ENCODE measurements at places on chromosomes 13 and 19.

- DNase-seq = peak; percentile 68
These were observed 12.0 kb downstream of the ELF1 start for GRCh38 chr13:41006978-41007743.

- DNase-seq = no peak
These were observed 10.2 kb downstream of the ACTMAP start for GRCh38 chr19:40739871-40740703.

GRCh38 chr13:54029226-54029625, 1000.6 kb downstream of the OLFM4 start:
- DNase-seq = no peak

DNA sequence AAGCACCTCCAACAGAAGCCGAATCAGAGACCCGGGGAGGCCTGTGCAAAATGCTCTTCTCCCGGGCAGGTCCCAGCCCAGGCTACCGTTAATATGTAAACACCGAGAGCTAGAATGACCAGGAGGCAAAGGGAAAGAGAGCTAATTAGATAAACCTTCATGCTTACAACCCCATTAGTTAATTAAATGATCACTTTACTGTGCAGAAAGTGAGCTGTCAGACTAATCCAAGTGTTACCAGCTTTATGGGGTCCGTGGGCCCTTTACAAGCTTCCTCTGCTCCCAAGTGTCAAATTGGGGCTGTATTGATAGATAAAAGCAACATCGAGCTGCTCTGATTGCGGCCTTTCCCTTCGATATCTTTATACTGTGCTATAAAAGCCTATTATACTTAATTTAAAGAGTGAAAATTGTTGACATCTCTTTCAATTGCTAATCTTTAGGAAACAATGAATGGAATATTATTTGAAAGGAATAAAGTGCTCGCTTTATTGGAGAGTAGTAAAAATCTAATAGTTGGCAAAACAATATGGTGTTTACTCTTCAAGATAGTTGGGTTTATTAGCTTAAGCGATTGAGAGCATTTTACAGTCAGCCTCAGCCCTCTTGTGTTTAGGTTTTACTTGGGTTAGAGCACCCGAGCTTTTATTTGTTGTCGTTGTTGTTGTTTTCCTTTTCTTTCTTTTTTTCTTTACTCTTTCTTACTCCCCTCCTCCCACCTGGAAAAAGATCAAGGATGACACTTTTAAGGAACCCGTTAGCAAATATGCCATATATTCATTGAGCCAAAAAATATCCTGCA, 189.3 kb upstream of the GPR12 start:
- DNase-seq = no peak

DNA sequence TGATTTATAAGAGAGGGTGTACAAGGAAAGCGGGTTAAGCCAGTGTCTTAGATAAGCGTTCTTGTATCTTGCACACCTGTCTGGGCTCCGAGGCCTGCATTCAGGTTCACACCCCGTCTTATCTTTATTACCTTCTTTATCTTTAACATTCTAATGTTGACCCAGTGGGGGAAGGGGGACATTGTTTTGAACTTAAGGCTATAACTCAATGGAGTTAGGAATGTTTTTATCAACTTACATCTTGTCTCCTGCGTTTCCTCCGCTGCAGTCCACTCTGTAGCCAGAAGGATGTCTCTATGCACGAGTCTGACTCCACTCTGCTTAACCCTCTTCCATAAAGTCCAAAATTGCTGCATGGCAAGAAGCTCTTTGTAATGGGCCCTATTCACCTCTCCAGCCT, 71.2 kb downstream of the FGF9 start:
- no peak for DNase-seq

GRCh38 chr19:40754611-40755247, 3.7 kb downstream of the SNRPA start:
- no peak for DNase-seq

DNA sequence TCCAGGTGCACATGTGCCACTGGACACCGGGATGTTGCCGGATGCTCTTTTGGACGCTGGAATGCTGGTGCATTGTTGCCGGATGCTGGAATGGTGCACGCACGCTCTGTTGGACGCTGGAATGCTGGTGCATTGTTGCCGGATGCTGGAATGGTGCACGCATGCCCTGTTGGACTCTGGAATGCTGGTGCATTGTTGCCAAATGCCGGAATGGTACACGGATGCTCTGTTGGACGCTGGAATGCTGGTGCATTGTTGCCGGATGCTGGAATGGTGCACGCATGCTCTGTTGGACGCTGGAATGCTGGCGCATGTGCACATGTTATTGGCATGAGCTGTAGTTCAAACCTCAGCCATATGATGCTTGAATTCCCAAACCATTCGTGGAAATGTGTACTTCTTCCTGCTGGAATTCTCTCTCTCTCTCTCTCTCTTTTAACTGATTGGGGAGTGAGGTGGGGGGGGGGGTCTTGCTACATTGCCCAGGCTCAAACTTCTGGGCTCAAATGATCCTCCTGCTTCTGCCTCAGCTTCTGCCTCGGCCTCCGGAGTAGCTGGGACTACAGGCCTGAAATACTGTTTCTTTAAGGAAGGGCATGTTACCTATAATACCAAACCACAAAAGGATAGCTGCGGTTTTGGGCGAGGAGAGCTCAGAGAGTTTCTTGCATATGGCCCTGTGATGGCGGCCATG, 1.2 kb upstream of the MCF2L start:
- DNase-seq = peak; percentile 30

DNA sequence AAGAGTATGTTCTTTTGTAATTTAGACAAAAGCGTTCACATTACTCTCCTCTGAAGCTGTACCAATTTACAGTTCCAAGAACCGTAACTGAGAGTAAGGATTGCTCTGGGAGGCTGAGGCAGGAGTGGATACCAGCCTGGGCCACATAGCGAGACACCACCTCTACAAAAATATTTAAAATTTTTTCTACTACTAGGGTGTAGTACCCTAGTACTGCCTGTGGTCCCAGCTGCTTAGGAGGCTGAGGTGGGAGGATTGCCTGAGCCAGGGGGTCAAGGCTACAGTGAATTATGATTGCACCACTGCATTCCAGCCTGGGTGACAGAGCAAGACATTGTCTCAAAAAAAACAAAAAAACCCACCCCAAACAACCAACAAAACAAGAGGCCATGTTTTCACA, 12.1 kb upstream of the CYP2A6 start:
- no peak for DNase-seq

- no peak for DNase-seq
These were observed 7.4 kb downstream of the RRAS start for GRCh38 chr19:49632576-49632975.

DNA sequence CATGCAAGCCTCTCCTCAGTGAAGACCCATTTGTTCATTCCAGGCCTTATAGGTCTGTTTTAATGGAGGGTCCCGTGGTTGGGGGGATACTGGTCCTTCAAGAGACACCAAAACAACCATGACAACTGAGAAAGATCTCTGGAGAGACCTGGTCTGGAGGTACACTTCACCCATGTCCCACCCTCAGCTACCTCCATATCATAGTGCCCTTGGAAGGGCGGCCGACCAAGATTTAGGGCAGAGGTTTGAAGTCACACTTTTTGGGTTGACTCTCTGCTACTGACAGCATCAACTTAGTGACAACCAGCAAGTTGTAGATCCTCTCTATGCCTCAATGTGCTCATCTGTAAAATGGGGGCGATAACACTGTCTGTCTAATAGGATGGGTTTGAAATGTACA, 177.3 kb downstream of the TSHZ3 start:
- DNase-seq = no peak

DNA sequence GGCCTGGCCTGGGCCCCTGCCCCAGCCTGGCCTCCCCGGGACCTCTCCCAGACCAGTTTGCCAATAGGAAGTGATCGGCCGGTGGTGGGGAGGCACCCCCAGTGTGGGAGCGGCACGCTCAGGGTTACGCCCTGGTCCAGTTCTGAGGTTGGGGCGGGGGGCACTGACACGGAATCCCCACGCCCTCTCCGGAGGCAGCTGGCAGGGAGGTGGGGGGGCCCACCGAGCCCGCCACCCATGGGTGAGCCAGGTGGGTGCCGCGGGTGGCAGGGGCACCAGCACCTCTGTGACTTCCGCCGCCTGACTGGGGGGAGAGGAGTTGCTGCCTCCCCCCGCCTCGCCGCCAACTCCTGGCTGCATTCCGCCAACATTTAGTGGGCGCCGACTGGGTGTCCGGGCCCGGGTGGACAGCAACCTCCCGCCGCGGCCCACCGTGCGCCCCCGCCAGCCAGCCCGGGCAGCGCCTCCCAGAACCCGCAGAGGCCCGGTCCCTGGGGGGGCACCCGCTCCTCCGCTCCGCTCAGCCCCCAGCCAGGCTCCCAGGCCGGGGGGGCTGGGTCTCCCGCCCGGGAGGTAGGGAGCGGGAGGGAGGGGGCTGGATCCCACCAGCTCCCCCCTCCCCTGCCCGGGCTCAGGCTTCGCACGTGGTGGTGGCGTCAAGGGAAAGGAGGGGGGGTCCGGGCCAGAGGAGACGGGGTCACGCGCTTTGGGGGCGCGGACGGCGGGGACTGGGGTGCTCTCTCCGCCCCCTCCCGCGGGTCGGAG, 2.0 kb downstream of the ZBTB7A start:
- DNase-seq = no peak

DNA sequence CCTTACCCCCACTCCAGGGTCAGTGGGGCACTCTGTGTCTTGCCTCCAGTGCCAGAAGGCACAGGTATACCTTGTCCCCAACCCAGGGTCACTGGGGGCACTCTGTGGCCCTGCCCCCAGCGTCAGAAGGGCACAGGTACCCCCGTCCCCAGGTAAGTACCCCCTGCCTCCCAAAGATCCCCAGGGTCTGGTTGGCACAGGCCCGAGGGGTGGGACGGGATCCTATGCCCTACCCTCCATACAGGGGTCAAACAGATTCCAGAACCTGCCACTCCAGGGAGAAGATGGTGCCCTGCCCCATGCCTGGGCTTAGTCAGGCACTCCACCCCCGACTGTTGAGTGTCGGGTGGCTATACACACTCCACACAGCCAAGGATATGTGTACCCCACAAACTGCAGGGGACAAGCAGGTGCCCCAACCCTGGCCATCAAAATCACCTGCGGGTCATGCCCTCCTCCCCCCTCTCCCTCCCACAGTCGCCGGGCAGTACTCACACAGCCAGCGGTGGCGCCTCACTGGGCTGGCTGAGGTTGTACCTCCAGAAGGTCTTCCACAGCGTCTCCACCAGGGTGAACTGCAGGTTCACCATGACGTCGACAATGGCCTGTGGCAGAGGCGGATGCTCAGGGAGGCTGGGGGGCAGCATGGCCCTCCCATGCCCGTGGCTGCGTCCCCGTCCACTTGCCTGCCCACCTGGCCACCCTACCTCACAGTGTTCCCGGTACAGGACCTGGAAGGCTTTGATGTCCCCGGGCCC, 13.8 kb downstream of the DCAF15 start:
- no peak for DNase-seq

GRCh38 chr19:50417111-50418081, 1.3 kb upstream of the SPIB start:
- no peak for DNase-seq

GRCh38 chr19:17184371-17184841, 30.8 kb upstream of the USE1 start:
- peak; percentile 32 for DNase-seq

- DNase-seq = no peak
These were observed 136.0 kb upstream of the MIR17HG start for GRCh38 chr13:91211510-91211909.

DNA sequence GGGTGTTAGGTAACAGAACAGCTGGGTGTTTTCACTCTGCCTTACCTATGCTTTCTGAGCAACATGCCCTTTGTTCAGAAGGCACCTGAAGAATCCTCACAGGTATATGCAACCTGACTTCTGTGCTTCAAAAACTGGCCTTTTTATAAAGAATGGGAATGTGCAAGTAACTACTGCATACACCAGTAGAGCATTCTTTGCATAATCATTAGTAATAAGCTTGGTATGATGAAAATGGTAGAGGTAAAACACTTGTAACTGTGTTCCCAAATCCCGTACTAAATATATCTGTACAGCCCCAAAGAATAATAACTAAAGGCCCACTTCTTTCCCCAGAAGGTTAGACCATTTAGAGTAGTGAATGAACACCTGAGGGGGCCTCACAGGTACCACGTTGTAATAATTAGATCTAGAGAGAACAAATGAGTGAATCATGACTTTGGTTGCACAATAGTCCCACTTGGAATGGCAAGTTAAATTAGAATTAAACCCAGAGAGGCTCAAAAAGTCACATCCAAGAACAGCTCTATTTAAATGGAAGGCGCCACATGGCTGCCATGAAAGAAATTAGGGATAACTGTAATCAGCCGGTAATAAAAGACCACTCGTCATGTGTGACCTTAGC, 413.9 kb downstream of the KLF12 start:
- no peak for DNase-seq

- DNase-seq = no peak
These were observed 8.8 kb downstream of the CEACAM16 start for GRCh38 chr19:44707794-44708193.

GRCh38 chr13:73228546-73228945, 169.7 kb downstream of the KLF5 start:
- DNase-seq = peak; percentile 85

GRCh38 chr13:52782471-52783448, 43.1 kb upstream of the CNMD start:
- no peak for DNase-seq

DNA sequence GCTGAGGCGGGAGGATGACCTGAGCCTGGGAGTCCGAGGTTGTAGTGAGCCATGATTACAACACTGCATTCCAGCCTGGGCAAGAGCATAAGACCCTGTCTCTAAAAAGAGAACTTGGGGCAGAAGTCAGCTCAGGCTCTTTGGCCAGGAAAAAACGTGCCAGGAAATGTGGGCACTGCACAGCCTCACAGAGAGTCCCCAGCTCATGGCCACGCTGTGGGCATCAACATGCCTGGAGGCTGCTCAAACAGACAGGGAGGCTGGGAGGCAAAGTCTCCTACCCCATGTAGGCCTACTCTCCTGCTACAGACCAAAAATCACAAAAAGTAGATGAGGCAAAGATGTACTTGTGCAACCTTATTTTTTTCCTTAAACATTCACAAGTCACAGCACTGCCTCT, 49.4 kb downstream of the PEPD start:
- DNase-seq = no peak

- no peak for DNase-seq
These were observed 20.9 kb upstream of the GAS6 start for GRCh38 chr13:113884821-113885220.

DNA sequence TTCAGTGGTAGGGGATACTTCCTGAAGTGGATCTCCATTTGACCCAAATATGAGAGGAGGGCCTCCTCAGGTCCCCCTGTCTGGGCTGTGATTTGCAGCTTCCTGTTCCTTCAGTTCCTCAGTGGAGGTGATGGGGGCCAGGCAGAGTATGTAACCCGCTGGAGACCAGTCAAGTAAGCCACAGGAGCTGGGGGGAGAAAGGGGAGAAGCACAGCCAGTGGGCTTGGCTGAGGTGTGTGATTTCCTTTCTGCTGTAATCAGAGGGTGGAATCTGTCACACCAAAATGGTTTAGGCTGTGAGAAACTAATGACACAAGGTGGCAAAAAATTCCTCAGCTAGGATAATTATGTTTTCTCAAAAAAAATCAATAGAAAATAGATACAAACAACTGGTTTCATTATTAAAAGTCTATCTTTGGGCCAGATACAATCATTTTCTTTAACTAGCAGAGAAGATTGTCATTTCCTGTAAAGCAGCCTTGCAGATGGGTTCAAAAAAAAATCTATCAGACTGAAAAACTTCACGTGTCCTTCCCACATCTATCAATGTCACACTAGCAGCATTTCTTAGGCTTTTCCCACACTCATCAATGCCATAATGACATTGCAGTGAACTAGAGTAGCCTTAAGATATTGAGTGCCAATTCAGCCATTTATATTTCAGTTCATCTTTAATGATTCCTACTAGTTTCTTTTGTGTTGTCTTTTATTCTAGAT, 1660.3 kb downstream of the EFNB2 start:
- DNase-seq = peak; percentile 61

Data from Jurkat, Clone E6-1 (cell line).